ENCODE measurements at places on chromosomes 2 and 18. TPM values are rescaled to one million over a fixed set of nuclear protein-coding genes. Genes with fewer than 3 reads are reported as not detected.

Gene MTIF2
- 25.6 TPM for total RNA-seq

Gene SETBP1
- 18.2 TPM for total RNA-seq

Gene ATP6V1C2
- 142 TPM for total RNA-seq

Gene SLC39A6
- total RNA-seq: 95.5 TPM

Gene ASB18
- total RNA-seq: not detected

Gene IL37
- total RNA-seq: 133 TPM

Gene EVA1A
- 5.7 TPM for total RNA-seq

Gene TMEM200C
- 1.3 TPM for total RNA-seq

Gene FEV
- not detected for total RNA-seq

Gene TDRD15
- total RNA-seq: not detected

- no peaks in the 10 kb centered on the region for H3K4me1 ChIP-seq
- no peak overlapping the region for H3K4me3 ChIP-seq
- H3K36me3 ChIP-seq: no peaks in the 10 kb centered on the region
- H3K27ac ChIP-seq: no peak overlapping the region
- no peak for DNase-seq
- no peaks in the 10 kb centered on the region for H3K27me3 ChIP-seq
Observed at GRCh38 chr2:6524691-6525474, 340.8 kb downstream of the CMPK2 start.

DNA sequence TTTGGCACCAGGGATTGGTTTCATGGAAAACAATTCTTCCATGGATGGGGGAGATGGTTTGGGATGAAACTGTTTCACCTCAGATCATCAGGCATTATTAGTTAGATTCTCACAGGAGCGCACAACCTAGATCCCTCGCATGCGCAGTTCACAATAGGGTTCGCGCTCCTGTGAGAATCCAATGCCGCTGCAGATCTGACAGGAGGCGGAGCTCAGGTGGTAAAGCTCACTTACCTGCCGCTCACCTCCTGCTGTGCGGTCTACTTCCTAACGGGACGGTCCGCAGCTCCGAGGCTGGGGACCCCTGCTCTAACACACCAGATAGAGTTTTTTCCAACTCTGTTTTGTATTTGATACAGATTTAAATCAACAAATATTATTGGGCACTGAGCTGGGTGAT lies 286.5 kb downstream of the MTX2 start:
- H3K27me3 ChIP-seq: peaks cover 21% of the 10 kb centered on the region
- DNase-seq: no peak
- H3K4me1 ChIP-seq: peaks cover 25% of the 10 kb centered on the region

- no peaks in the 10 kb centered on the region for H3K27me3 ChIP-seq
- H3K4me3 ChIP-seq: no peak overlapping the region
- H3K36me3 ChIP-seq: no peaks in the 10 kb centered on the region
- DNase-seq: no peak
- peaks cover 20% of the 10 kb centered on the region for H3K4me1 ChIP-seq
Observed at GRCh38 chr2:191501561-191502168, 176.3 kb upstream of the NABP1 start.

DNA sequence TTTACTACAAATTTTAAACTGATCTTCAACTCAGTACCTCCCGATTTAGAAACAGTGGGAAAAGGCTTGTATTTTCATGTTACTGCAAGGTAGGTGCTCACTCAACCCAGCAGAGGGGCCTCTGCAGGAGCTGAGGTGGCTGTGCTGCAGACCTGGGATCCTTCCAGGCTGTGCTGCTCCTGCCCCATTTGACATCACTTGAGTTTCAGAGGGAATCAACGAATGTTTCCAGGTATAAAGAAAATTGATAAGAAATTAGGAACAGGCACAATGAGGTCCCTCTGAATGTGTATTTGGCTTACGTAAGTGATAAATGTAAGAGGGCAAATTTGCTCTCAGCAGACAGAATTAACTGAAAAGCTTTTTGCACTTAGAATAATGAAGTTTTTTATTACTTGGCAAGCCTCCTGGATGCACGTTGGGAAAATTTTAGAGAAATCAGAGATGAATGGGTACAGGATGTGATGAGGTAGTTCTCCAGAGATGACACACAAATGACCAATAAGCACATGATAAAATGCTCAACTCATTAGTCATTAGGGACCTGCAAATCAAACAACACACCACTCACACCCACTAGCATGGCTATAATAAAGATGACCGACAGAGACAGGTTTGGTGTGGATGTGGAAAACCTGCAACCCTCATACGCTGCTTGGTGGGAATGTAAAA lies 114.0 kb downstream of the NOL10 start:
- H3K4me3 ChIP-seq: no peak overlapping the region
- DNase-seq: no peak
- no peaks in the 10 kb centered on the region for H3K4me1 ChIP-seq
- H3K27ac ChIP-seq: no peak overlapping the region

GRCh38 chr2:163723881-163724280 lies 11.9 kb downstream of the FIGN start:
- no peaks in the 10 kb centered on the region for H3K27me3 ChIP-seq
- no peaks in the 10 kb centered on the region for H3K4me1 ChIP-seq
- no peak overlapping the region for H3K4me3 ChIP-seq
- no peak overlapping the region for H3K27ac ChIP-seq
- no peaks in the 10 kb centered on the region for H3K36me3 ChIP-seq

GRCh38 chr18:50748243-50749229 lies 71.3 kb downstream of the MRO start:
- no peak overlapping the region for H3K27ac ChIP-seq
- H3K4me1 ChIP-seq: no peaks in the 10 kb centered on the region
- H3K27me3 ChIP-seq: peaks cover 7% of the 10 kb centered on the region
- no peaks in the 10 kb centered on the region for H3K36me3 ChIP-seq

- no peak for DNase-seq
- no peaks in the 10 kb centered on the region for H3K36me3 ChIP-seq
- H3K27ac ChIP-seq: no peak overlapping the region
- no peaks in the 10 kb centered on the region for H3K4me1 ChIP-seq
- H3K4me3 ChIP-seq: no peak overlapping the region
- no peaks in the 10 kb centered on the region for H3K27me3 ChIP-seq
Observed at GRCh38 chr2:147288131-147288530, 556.7 kb upstream of the ACVR2A start.

- H3K36me3 ChIP-seq: no peaks in the 10 kb centered on the region
- no peak overlapping the region for H3K4me3 ChIP-seq
- H3K27me3 ChIP-seq: no peaks in the 10 kb centered on the region
- H3K27ac ChIP-seq: no peak overlapping the region
- no peaks in the 10 kb centered on the region for H3K4me1 ChIP-seq
- DNase-seq: no peak
Observed at GRCh38 chr18:54112356-54112755, 112.1 kb downstream of the MBD2 start.

- no peak for DNase-seq
- no peak overlapping the region for H3K4me3 ChIP-seq
- no peaks in the 10 kb centered on the region for H3K36me3 ChIP-seq
- H3K27ac ChIP-seq: no peak overlapping the region
- peaks cover 11% of the 10 kb centered on the region for H3K4me1 ChIP-seq
Observed at GRCh38 chr2:72276356-72276755, 128.7 kb upstream of the CYP26B1 start.

DNA sequence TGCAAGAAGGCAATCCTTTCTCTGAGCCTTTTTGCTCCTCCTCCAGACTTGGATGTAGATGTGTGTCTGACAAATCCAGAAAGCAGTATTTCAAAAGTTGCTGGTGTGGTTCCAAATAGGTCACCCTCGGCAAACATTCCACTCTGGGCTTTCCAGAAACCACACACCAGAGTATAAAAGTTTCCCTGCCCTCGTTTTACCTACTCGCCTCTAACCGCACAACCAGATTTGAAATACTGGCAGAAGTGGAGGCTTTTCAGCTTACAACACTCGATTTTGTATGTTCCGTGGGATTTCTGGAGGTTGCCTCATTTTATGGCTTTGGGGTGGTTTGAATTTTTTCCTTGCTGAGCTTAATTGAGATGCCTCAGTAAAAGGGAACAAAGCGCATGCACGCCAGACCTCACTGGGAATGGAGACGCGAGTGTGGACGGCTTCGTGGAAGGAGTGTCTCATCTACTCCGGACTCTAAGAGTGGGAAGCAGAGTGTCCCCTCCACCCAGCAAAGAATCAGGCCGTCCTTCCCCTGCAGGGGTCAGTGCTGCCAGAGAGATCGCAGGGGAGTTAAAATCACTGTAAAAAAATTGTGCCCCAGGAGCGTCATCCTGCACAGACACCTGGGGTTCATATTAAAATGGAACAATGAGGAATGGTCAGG lies 44.0 kb upstream of the RPL31 start:
- H3K4me1 ChIP-seq: peaks cover 27% of the 10 kb centered on the region
- no peaks in the 10 kb centered on the region for H3K27me3 ChIP-seq
- no peak for DNase-seq
- no peak overlapping the region for H3K4me3 ChIP-seq

DNA sequence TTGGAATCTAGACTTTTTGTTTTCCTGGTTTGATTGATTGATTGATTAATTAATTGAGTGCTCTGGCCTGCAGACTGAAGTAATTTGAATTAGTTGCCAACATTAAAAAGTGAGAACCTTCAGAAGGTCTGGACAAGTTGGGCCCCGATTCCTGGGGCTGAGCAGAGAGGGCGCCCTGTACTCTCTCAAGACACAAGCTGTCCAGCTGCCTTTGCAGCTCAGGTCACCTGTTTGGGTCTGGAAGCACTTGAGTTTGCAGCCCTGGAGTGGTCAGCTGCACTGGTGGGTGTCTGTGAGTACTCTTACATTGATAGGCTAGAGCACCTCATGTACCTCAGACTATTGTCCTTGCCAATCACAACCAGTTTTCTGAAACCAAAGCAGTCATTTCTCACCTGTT lies 22.7 kb upstream of the CELF4 start:
- no peaks in the 10 kb centered on the region for H3K4me1 ChIP-seq
- H3K36me3 ChIP-seq: no peaks in the 10 kb centered on the region
- no peak overlapping the region for H3K27ac ChIP-seq

DNA sequence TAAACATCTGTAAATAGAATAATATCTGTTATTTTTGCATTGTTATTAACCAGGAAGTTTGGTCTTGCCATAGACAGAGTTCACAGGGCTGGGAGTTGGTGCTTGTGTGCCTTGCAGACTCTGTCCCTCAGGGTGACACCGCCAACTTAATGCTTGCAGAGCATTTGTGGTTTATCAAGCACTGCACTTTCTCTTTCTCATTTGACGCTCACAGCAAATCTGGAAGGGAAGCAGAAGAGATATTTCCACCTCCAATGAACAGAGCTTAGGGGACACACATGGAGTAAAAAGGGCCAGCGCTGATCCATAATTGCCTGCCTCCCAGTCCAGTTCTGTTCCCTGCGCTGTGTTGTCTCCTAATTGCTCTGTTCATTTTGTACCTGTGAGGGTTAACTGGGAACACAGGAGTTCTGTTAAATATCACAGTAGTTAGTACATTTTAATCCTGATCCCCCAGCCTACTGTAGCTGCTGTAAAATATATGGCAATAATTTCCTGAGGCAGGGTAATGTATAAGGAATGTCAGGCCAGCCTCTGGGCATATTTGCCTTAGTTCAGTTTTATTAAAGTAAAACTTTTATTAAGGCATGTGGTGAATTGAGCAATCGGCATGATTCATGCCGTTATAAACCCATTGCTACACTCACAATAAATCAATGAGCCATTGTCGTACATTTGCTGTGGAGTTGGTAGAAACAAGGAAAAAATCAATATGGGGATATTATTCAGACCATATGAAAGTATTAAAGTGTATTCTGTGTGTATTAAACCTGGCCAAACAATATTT lies 182.5 kb upstream of the OSR1 start:
- H3K4me1 ChIP-seq: peaks cover 20% of the 10 kb centered on the region
- no peak overlapping the region for H3K27ac ChIP-seq
- H3K27me3 ChIP-seq: no peaks in the 10 kb centered on the region
- H3K4me3 ChIP-seq: no peak overlapping the region
- no peak for DNase-seq

DNA sequence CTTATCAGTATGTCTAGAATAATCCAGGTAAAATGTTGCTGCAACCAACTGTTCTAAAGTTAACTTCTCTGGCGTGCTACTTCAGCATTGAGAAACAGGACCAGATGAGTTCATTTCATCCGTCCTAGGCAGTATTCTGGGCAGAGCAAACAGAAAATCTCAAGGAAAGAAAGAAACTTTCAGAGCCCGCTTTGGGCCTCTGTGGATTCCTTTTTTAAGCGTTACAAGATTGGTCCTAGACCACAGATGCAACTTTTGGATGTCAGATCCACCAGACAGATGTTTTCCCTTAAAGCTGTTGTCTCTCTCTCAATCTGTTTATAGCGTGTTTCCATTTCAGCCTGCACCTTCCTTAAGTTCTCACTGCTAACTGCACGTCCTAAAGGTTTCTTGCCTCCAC lies 75.0 kb downstream of the BCL2 start:
- H3K4me1 ChIP-seq: peaks cover 10% of the 10 kb centered on the region
- no peak for DNase-seq
- no peaks in the 10 kb centered on the region for H3K27me3 ChIP-seq
- no peaks in the 10 kb centered on the region for H3K36me3 ChIP-seq
- peak overlapping the region; percentile 24 for H3K27ac ChIP-seq

DNA sequence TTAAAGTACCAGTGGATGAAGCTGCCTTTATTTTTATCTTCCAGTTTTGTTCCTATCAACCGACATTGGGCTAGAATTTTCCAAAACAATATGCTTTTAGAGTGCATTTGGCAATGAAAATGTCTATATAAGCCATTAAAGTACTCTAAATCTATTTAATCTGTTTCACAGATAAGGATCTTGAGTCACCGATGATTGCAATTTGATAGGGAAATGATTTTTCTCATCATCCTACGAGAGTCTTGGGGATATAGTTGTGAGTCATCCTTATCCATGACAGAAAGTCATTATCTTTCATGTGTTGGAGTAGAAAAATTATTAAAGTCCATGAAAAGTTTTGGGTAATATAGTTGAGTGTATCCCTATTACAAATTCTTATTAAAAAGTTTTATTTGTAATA lies 26.1 kb downstream of the SLC39A10 start:
- H3K27ac ChIP-seq: no peak overlapping the region
- H3K27me3 ChIP-seq: no peaks in the 10 kb centered on the region
- no peaks in the 10 kb centered on the region for H3K36me3 ChIP-seq
- H3K4me3 ChIP-seq: no peak overlapping the region
- no peak for DNase-seq

GRCh38 chr2:50515638-50516037 lies 516.3 kb downstream of the NRXN1 start:
- H3K4me1 ChIP-seq: no peaks in the 10 kb centered on the region
- H3K27ac ChIP-seq: no peak overlapping the region
- no peaks in the 10 kb centered on the region for H3K36me3 ChIP-seq
- no peak overlapping the region for H3K4me3 ChIP-seq

DNA sequence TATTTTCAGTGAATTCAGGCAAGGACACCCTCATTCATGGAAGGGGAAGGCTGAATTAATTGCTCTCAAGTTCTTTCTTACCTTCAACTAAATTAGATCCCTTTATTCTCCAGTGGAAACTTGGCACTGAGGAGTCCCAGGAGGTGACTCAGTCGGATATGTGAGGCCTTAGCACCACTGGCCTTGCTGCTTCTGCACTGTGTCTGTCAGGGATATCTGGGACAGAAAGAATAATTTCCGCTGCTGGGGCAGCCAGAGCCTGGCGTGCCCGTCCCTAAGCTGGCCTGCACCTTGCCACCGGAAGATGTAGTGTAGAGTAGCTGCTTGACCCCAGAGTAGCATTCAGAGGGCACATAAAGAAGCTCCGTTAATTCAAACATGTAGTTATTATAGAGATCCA lies 53.4 kb downstream of the LIMS1 start:
- peak; percentile 62 for DNase-seq
- H3K27ac ChIP-seq: peak overlapping the region; percentile 42
- no peaks in the 10 kb centered on the region for H3K27me3 ChIP-seq
- H3K4me1 ChIP-seq: peaks cover 32% of the 10 kb centered on the region
- H3K4me3 ChIP-seq: no peak overlapping the region
- no peaks in the 10 kb centered on the region for H3K36me3 ChIP-seq

GRCh38 chr2:152510621-152511020 lies 175.6 kb downstream of the FMNL2 start:
- no peaks in the 10 kb centered on the region for H3K27me3 ChIP-seq
- DNase-seq: no peak
- no peaks in the 10 kb centered on the region for H3K4me1 ChIP-seq
- no peak overlapping the region for H3K4me3 ChIP-seq
- H3K36me3 ChIP-seq: no peaks in the 10 kb centered on the region

Measured in suprapubic skin (tissue), 4 donors.